NCI-H2171 (cell line): ENCODE measurements at places on chromosomes 11 and 22.

GRCh38 chr11:8719211-8719649 lies 36.6 kb downstream of the RPL27A start:
- no peak for DNase-seq

DNA sequence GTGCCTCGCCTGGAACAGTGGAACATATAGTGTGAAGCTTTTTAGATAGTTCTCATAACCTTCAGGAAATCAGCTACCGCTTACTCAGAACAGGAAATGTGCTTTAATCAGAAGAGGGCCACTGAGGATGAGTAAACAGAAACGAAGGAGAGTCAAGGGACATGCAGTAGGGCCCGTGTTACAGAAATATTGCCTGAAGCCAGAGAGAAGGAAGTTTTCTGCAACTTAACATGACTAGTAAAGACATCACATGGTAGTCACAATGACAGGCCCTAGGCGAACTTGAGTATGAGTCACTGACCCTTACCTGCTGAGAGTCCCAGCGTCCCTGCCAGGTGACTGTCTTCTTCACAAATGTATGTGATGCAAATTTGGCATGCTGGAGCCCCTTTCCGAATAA lies 39.4 kb downstream of the CARD18 start:
- no peak for DNase-seq

DNA sequence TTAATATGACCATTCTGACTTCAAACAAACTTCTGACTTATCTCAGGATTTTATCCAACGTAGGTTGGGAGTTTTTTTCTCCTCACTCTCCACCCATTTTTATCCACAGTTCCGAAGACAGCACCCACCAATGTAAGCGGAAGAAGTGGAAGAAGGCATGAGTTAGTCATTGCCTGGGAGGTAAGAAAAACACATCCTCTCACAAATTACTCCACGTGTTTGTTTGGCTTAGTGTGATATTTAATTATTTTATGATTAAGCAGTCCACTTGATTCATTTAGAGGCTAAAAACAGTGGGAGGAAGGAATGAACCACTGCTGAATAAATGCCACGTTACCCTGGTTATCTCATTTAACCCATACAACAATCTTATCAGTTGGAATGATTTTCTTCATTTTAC lies 389.6 kb upstream of the ARHGAP42 start:
- DNase-seq = no peak

- no peak for DNase-seq
Measured at GRCh38 chr11:122179961-122180834, 64.2 kb upstream of the BLID start.

DNA sequence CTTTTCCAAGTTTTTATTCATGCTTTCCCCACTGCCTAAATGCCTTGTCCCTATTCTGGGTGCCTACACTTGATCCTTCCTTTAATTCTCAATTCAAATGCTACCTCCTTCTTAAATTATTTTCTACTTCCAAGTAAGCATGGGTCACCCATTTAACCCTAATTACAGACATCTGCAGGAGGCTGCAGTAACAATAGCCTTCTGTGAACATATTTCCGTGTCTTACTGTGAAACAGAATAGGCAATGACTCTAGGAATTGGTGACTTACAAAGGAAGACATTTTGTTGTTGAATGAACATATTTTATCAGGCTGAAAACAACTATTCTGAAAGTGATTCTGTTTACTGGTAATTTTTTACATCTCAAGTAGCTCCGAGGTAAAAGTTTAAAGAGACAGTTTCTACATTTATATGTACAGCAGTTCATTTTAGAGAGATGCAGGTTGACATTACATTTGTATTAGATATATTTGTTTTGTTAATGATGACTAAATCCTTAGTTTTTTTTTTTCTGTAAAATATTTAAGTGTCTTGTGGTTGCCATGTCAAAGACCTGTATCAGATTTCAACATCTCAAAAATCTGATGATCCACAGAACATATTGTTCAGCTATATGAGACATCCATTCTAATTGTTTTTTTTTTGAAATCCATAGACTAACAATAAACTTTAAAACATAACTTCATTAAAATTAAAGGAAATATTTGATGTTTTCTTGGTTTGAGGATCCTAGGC lies 316.8 kb downstream of the CASP12 start:
- DNase-seq = no peak

- DNase-seq = no peak
Measured at GRCh38 chr11:11313902-11314692, 39.0 kb downstream of the CSNK2A3 start.

DNA sequence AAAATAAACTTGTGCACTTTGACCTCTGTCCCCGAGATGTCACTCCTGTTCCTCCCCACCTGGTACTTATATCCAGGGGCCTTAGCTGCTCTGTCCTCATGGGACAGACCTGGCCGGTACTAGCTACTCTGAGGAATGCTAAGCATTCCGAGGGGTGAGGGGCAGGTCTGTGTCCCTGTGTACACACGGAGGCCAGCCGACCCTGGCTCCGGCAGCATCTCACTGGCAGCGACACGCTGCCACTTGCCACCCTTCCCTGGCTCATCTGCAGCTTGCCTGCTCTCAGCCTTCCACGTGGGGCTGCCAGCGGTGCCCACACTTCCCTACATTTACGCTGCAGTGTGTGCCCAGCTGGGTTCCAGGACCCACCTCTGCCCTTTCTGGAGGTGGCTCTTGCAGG lies 21.6 kb upstream of the TEF start:
- DNase-seq = no peak

DNA sequence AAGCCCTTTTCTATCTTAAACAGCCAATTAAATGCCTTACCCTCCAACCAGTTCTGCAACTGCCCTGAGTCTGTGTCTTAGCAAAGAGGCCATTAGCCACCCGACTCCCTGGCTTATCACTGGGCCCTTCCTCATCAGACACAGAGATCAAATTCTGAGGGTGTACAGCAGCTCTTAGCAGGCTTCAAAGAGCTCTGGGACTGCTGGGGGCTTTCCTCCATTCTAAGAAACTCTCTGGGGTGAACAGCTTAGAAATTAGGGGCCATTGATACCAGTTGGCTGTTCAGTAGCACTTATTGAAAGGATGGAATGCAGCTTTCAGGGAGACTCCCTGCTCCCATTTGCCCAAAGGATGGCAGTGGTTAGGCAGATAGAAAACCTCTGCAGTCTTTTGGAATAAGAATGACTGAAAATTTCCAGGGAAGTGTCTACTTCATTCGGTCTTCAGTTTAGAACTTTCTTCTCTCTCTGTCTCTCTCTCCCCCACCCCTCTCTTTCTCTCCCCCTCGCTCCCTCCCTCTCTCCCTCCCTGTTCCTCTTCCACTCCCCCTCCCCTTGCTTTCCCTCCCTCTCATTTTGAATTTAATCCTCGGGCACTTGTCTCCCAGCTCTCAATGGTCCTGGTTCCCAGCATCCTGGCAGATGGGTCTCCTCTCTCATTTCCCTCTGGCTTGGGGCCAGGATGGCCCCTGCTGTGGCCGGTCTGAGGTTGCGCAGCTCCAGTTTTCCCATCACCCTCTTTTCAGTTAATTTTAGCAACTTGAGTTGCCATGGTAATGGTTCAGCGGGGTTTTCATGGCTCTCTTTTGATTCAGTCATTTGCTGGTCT lies 76.4 kb downstream of the COMMD9 start:
- DNase-seq = peak; percentile 86

GRCh38 chr11:44946263-44946662 lies 4.4 kb downstream of the TP53I11 start:
- no peak for DNase-seq

DNA sequence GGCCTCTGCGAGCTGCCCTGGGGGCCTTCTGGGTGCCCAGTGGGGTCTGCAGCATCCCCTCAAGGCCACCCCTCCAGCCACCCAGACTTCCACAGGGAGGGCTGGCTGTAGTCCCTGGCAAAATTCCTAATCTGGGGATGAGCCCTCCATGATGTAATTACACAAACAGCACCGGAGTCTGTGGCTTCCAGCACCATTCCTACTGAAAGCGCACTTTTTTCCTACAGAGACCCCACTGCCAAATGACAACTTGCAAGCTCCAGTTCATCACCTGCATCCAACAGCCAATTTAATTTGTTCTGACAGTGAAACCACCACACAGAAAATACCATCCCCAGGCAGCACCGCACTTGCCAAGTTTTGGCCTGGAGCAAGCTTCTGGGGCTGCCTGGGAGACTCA lies 70.4 kb downstream of the TRMU start:
- no peak for DNase-seq

DNA sequence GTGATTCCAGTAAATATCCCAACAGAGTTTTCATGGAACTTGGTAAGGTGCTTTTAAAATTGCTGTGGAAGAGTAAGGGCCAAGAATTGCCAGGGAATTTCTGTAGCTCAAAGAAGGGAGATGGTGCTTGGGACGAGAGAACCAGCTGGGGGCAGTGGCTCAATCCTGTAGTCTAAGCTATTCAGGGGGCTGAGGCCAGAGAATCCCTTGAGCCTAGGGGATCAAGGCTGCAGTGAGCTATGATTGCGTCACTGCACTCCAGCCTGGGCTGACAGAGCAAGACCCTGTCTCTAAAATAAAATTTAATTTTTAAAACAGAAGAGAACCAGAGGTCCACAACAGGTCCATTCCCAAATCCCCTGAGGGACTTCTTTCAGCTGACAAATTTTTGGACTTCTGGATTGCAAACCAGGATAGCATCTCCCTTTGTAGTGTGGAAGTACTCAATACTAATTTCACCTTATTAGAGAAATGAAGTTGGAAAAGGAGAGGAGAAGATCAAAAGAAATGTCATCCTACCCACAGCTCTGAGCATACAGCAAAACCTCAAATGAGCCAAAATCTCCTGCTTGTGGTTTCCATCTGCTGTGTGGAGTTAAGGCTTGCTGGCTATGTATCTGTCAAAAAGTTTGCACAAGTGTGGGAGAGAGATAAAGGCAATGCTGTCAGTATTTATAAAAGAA lies 59.2 kb upstream of the CLPB start:
- no peak for DNase-seq

- no peak for DNase-seq
Measured at GRCh38 chr11:46930089-46930488, 6.5 kb upstream of the CSTPP1 start.

DNA sequence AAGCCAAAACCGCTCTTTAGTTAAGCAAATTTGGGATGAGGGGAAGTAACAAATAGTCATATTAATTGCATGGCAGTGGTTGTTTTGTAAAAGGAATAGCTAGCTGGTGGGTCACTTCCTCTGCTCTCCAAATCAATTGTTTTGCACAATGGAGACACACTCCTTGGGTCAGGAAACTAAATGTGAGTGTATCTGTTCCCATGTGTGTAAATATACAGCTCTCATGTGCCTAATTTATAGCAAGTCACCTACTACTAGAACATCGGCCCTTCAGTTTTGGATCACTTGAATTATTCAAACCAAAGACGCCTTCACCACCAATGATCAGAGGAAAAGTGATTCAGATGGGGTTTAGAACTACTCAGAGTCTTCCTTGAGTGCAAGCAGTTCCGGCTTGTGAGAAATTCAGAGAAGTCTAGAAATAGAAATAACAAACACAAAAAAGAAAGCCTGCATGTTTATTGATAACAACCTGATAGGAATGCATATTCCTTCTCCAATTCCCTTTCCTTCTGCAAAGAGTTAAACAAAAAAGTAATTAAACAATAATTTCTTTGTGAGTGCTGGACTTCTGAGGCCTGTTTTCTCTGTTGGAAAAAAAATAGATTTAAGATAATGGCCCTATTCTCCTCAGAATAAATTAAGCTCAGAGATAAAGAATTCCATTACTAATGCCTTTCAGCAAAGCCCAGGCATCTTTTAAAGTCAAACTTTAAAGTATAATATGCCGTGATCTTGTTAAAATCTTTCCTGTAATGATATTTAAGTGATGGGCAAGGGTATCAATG lies 100.4 kb downstream of the KIRREL3 start:
- DNase-seq = no peak

- no peak for DNase-seq
Measured at GRCh38 chr11:78656327-78656726, 81.7 kb upstream of the NARS2 start.

- peak; percentile 14 for DNase-seq
Measured at GRCh38 chr22:27412866-27413445, 388.6 kb downstream of the MN1 start.

- DNase-seq = no peak
Measured at GRCh38 chr22:25933158-25933788, 191.3 kb downstream of the MYO18B start.

DNA sequence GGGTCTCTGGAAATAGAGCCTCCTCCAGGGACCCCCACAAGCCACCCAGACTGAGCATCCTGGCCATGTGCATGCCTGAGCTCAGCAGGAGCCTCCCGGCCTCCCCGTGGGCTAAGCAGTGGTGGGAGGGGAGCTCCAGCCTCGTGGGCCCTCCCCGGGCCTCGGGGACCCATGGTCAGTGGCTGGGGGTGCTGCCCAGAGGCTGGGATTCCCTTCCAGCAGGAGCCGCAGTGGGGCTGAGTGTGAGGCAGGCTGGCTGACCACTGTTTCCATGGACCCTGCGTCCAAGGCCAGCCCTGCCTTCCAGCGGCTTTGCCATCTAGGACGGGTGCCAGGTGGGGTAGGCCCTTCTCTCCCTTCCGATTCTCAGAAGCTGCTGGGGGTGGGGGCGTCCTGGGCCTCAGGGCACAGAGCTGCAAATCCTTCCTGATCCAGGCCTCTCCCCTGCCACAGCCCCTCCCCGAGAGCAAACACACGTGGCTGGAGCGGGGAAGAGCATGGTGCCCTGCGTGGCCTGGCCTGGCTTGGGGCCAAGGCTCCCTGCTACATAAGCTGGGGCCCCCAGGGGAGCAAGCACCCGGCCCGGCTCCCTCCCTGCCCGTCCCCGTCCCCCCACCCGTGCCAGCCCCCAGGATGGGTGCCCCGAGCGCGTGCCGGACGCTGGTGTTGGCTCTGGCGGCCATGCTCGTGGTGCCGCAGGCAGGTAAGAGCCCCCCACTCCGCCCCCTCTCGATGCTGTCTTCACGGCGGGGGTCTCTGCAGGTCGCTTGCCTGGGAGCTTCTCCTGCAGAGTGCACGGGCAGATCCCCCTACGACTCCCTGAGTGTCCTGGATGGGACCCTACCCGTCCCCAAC lies at the start of gene MUC5B:
MUC5B (plus strand) TSS at position 576 of the 855 bp plus-strand sequence; CDS start at position 634, 58 bp downstream.
- DNase-seq = no peak

DNA sequence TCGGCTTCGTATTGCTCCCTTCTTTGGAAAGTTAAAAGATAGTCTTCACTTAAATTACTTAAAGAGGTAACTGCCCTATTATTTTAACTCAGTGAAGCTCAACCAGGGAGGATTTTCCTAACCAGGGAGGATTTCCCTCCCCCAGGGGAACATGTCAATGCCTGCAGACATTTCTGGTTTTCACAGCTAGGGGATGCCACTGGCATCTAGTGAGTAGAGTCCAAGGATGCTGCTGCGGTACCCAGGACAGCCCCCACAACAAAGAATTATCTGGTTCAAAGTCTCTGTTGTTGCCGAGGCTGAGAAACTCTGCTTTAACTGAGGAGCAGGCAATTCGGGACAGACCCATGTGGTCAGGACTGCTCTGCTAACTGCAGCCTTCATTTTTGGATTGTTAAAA lies 82.2 kb downstream of the DEPDC5 start:
- no peak for DNase-seq
